ENCODE measurements at places on chromosomes 16 and 17.

DNA sequence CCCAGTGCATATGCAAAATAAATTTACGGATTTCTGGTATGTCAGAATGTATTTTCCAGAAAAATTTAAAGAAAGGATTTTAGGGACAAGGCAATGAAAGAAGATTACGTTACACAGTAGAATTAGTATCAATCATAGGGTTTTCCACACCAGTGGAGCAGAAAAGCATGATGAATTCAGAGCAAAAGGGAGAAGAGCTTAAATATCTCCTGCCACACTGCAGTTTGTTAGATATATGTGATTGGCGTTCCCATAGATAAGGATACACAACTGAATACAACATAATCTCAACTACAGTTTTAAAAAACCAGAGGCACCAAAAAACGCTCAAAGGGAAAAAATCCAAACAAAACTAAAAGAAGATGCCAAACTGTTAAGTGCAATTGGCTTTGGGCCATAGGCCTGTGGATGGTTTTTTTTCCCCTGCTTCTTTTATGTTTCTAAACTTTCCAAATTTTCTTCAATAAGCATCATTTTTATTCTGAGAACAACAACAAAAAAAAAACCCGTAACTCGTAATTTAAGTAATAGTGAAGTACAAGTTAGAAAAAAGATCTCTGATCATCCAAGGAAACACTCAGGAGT, 22.3 kb downstream of the MARF1 start:
- DNase-seq: no peak

DNA sequence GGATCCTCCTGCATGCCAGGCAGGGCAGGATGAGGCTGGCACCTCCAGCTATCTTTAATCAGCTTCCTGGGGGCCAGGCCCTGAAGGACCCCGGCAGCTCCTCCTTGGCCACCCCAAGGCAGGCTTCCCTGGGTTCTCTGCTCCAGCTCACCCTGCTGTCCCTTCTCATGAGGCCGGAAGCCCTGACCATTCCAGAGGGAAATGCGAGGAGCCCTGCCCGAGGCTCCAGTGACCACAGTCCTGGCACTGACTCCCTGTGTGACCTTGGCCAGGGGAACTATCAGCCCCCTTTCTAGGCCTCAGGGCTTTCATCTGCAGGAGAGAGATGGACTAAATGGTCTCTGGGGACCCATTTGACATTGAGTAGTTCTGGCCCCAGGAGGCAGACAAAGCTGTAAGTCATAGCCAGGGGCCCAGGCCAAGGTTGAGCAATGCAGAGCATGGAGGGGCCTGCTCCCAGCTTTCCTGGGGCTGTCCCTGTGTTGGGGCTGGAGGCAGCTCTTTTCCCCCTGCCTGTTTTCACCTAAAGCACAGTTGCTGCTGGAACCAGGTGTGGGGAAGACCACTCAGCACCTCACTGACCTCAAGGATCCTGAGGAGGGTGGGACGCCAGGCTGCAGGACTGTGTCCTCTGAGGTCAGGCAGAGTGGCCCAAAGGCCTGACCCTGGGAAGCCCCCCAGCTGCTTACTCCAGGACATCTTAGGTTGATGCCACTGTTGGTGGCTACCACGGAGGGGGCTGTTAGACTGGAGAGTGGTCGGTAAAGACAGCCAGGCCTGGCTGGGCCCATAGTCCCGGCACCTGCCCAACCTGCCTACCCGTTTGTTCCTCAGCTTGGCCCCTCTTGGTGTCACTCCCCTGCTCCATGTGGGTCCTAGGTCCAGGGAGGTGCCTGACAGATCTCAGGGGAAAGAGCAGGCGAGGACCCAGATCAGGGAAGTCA, 8.1 kb downstream of the KCNH6 start:
- DNase-seq: no peak

DNA sequence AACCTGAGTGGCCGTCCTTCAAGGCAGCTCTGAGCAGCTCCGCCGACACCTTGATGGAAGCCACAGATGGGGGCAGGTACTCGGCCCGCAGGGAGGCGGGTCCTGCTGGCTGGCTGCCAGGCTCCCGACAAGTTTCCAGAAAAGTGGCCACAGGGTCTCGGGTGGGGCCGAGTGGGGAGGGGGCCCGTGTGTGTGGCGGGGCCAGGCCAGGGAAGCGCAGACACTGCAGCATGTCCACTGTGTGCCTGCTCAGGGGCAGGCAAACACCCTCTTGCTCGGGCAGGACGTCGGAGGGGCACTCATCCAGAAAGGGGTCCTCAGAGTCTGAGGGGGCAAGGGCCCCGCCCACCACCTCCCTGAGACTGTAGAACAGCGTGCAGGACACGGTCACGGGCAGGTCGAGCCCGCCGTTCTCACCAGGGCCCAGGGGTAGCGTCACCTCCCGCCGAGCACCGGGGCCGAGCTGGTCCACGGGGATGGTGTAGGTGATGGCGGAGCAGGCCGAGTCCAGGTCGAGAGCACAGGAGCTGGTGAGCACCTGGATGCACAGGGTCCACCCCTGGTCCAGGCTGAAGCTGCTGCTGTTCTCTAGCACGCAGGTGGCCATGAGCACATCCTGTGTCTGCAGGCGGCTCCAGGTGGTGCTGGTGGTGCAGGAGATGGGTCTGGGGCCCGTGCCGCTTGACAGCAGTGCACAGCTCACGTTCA, 5.1 kb downstream of the FAAP100 start:
- DNase-seq: no peak

- DNase-seq: peak; percentile 19
Measured at GRCh38 chr17:66399441-66399840, 97.0 kb downstream of the PRKCA start.

GRCh38 chr16:1182950-1183907, 30.3 kb downstream of the CACNA1H start:
- no peak for DNase-seq

- no peak for DNase-seq
Measured at GRCh38 chr17:34276826-34277225, 6.8 kb downstream of the CCL7 start.

- DNase-seq: no peak
Measured at GRCh38 chr16:76511203-76511602, 234.0 kb downstream of the CNTNAP4 start.

All from hematopoietic multipotent progenitor cell (in vitro differentiated cells).